ENCODE measurements at places on chromosomes 2 and 18. TPM values are rescaled to one million over a fixed set of nuclear protein-coding genes. Genes with fewer than 3 reads are reported as not detected.

Gene NTSR2
- not detected for total RNA-seq

Gene ABCB11
- not detected for total RNA-seq

DNA sequence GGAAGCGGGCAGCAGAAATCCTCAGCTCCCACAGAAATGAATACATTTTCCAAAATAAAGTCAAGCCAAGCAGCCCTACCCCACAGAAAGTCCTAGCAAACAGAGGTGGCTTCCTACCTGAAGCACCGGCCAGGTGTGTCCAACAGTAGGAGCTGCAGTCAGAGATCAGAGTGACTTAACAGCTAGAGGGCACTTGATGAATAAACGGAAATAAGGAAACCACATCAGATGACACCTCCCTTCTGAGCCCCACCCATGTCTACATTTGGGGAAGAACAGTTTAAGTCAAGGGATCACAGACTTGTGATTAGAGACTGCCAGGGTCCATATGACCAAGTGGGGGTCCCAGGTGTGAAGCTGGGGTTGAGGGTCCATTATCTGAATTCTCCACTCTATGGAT lies at the start of gene CXCR1:
Gene CXCR1, minus strand, starts transcription at position 172 of the 400 bp plus-strand sequence. CDS start 1,751 bp downstream, outside the sequence.
- H3K4me3 ChIP-seq = no peak within 1 kb of the TSS
- DNase-seq = no peak
- peaks cover 1% of the 10 kb centered on the region for H3K4me1 ChIP-seq
- H3K27me3 ChIP-seq = peaks cover 54% of the 10 kb centered on the region

DNA sequence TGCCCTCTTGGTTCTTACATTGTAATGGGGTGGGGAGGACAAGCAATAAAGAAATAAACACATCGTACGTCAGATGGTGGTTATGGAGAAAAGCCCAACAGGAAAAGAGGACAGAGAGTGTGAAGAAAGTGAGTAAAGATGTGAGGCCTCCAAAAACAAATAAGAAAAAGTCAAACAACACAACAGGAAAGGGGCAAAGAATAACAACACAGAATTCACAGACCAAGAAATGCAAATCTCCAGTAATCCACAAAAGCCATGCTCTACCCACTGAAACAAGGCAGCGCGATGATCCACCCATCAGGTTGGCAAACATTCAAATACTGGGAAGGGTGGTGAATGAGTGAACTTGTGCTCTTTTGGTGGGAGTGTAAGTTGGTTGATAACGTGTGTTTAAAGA lies 16.7 kb upstream of the DUSP2 start:
- H3K4me3 ChIP-seq = no peak overlapping the region
- H3K27ac ChIP-seq = no peak overlapping the region
- no peaks in the 10 kb centered on the region for H3K4me1 ChIP-seq
- DNase-seq = no peak
- H3K27me3 ChIP-seq = peaks cover 11% of the 10 kb centered on the region
- H3K36me3 ChIP-seq = no peaks in the 10 kb centered on the region

- peaks cover 5% of the 10 kb centered on the region for H3K4me1 ChIP-seq
- no peak overlapping the region for H3K27ac ChIP-seq
- no peak for DNase-seq
- H3K36me3 ChIP-seq = no peaks in the 10 kb centered on the region
- no peak overlapping the region for H3K4me3 ChIP-seq
Observed at GRCh38 chr2:227480528-227480927, 8.6 kb downstream of the AGFG1 start.

- H3K4me3 ChIP-seq = peak within 1 kb of the TSS; percentile 69
- H3K36me3 ChIP-seq = peaks cover 2% of the 10 kb centered on the region
- H3K4me1 ChIP-seq = peaks cover 5% of the 10 kb centered on the region
- peaks cover 12% of the 10 kb centered on the region for H3K27me3 ChIP-seq
- peak within 1 kb of the TSS; percentile 36 for H3K27ac ChIP-seq
Observed at GRCh38 chr18:11149441-11150270, at the start of gene PIEZO2. Gene PIEZO2 (minus strand): TSS chr18:11149569. CDS start chr18:11148588, 981 bp downstream.

DNA sequence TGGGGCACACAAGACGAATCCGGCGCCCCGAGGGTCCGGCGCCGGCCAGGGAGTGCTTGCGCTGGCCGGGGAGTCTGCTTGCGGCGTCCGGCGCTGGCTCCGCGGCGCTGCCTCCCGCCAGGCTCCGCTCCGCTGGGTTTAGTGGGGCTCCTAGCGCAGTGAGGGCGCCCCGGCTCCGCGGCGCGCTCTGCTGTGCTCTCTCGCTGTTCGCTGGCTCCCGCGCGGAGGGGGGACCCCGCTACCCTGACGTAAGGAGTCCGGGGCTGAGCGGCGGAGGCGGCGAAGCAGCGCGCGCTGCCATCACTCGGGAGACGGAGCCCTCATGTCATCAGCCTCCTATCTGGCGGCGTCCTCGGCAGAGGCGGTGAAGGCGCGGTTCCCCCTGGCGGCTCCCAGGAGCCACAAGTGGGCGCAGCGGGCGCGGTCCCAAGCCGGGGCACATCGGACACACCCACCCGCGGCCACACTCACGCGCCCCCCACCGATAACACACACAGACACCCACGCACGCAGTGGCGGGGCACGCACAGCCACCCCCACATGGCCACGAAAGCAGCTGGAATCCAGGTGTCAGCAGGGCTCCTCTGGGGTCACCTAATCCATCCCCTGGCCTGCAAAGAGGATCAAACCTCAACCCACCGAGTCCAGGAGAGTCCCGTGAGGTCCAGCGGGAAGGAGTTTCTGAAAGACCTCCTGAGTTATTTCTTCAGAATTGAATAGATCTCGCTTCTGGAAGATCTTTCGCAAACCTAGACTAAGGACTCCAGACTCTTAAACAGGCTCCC lies at the start of gene C1QL2:
Gene C1QL2, minus strand, starts transcription at position 189 of the 785 bp plus-strand sequence. CDS start 482 bp downstream, outside the sequence.
- no peaks in the 10 kb centered on the region for H3K4me1 ChIP-seq
- H3K36me3 ChIP-seq = no peaks in the 10 kb centered on the region
- no peak for DNase-seq
- peaks cover 64% of the 10 kb centered on the region for H3K27me3 ChIP-seq

All from IMR-90 (cell line).